ENCODE measurements at places on chromosomes 3 and 15.

GRCh38 chr3:154427685-154428285, 2.2 kb downstream of the GPR149 start:
- no peak for DNase-seq

GRCh38 chr3:346186-346585, 149.6 kb downstream of the CHL1 start:
- no peak for DNase-seq

DNA sequence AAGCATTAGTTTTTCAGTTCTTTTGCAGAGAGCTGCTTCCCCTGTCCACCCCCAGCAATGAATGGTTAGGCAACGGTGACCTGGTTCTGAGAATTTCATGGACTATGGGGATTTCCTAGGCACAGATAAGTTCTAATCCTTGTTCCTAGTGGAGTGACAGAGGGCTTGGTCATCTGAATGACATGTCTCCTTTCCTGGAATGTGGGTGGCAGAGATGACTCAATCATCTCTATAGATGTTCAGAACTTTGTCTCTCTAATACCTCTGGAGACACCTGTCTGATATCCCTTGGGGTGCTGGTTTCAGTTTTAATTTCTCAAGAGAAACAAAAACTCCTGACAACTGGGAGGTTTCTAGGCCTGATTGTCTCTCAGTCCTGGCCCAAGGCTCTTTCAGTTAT, 10.4 kb downstream of the PLA2G4E start:
- no peak for DNase-seq

GRCh38 chr3:149468504-149469212, 5.8 kb upstream of the TM4SF4 start:
- no peak for DNase-seq

DNA sequence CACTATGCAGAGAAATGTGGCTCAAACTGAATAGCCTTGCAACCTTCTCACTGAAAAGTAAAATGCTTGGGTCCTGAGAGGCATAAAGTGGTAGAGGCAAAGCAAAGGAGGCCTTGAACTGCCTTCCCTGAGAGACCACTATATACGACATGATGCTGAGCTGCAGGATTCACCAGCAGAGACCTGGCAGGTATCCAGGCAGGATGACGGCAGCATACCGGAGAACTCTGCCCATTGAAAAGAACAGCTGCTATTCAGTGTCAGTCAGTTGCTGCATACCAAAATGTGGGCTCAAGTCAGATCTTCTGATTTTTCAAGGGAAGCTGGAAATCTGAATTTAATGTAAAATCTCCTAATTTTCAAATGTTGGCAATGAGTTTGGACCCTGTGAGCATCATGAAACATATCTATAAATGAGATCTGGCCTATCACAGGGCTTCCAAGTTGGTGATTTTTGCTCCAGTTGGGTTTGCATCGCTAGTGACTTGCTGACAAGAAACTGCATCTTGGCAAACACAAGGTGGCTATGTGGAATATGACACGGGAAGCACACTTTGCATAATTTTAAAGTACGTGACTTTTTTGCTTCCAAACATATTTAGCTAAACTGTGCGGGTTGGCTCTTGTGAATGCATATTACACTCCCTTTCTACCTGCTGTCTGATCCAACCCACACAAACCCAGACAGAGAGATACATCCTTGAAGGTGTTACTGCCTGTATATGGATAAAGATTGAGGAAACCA, 529.0 kb downstream of the AGBL1 start:
- DNase-seq, result no peak

- no peak for DNase-seq
Observed at GRCh38 chr3:124261306-124261705, 269.4 kb upstream of the ROPN1 start.

GRCh38 chr15:57873564-57874209, 167.2 kb downstream of the POLR2M start:
- no peak for DNase-seq

DNA sequence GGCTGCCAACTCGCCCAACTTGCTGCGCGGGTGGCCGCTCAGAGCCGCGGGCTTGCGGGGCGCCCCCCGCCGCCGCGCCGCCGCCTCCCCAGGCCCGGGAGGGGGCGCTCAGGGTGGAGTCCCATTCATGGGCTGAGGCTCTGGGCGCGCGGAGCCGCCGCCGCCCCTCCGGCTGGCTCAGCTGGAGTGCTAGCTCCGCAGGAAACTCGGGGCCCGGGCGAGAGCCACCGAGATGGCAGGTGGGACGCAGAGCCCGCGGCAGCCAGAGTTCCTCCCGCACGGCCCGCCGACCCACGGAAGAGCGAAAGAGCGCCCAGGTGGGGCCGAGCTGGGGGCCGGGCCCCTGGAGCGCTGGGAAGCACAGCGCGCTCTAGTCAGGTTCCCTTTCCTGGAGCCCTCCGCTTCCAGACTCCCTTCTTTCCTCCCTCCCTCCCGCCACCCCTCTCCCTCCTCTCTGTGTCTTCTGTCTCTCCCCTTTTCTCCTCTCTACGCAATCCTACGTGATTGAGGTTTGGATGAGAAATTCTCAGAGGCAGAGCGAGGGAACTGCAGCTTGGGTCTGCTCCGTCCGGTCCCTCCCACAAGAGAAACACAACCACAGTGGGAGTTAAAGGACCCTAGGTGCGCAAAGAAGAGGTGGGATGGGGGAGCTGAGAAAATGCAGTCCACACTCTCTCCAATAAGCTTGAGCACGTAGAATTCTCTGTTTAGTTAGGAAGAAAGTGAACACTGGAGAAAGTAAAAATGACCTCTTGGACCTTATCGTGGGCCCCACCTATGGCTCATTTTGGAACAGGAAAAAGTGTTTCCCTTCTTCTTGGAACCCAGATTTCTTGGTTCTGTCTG, 317.3 kb downstream of the FGF12 start:
- no peak for DNase-seq
